C1 segment of cervical spinal cord (tissue), 14 donors: ENCODE measurements at places on chromosomes 13 and 19.

GRCh38 chr13:108959234-108959633 lies 329.8 kb downstream of the MYO16 start:
- no peak for DNase-seq

GRCh38 chr13:67642657-67643056 lies 412.5 kb upstream of the PCDH9 start:
- no peak for DNase-seq

- DNase-seq = no peak
Observed at GRCh38 chr13:73216381-73216831, 157.6 kb downstream of the KLF5 start.

DNA sequence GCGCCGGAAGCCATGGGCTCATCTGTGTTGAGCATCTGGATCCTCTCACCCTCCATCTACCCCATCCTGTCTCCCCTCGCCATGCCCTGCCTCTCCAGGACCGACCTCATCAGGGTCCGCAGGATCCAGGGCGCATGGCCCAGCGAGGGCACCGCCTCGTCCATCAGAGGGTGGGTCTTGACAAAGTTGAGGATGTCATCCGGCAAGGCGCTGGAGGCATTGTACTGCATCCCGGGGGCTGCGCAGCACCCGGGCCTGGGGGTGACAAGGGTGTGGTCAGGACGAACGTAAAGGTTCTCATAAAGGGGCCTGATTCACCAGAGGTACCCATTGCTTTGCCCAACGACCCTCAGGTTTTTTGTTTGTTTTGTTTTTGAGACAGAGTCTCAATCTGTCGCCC lies 9.5 kb downstream of the SEMA6B start:
- DNase-seq = no peak

DNA sequence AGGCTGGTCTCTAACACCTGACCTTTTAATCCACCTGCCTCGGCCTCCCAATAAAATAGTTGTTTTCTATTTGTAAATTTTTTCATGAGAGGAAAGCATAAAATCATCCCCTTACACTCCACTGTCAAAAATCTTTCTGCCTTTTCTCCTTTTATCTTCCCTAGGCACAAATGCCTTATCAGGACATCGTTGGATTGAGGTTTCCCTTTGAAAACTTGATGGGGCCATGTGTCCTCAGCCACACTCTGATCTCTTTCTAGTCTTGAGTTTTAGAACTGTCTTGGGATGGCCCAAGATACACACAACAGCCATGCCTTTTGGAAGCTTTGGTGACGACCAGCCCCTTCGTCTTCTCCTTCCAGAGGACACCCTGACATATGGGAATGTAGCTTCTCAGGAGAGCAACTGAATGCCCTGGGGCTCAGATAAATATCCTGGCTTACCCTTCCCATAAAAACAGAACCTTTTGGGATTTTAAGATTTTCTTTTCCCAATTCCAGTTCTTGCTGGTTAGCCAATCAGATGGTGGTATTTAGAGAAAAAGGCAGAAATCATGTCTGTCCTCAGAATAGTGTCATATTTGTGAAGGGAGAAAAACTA lies 112.4 kb downstream of the ZNF429 start:
- DNase-seq = no peak

- no peak for DNase-seq
Observed at GRCh38 chr19:56294549-56294948, 20.1 kb downstream of the ZSCAN5A start.

DNA sequence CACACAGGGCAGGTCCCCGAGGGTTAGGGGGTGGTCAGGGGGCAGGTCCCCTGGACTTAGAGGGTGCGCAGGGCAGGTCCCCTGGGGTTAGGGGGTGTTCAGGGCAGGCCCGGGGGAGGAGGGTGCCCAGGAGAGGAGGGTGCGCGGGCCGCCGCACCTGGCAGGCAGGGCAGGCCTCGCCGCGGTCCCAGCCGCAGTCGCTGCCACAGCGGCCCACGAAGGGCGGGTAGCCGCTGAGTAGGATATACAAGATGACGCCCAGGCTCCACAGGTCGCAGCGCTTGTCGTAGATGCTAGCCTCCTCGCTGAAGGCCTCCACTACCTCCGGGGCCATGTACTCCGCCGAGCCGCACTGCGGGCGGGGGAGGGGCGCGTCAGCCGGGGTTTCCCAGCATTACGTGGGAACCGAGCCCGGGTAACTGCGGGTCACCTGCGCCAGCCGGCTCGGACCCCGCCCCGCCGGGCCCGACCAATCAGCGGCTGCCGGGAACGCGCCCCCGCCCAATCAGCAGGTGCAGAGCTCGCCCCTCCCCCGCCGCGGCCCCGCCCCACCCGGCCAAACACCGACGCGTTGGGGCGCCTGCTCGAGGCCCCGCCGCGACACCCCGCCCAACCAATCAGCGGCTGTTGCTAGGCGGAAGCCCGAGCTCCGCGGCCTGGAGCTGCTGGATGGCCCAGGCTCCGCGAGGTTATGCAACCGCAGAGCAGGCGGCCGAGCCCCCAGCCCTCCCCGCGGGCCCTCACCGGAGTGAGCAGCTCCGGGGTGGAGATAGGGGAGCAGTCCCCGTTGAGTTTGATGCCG lies 9.2 kb downstream of the MKNK2 start:
- peak; percentile 92 for DNase-seq

DNA sequence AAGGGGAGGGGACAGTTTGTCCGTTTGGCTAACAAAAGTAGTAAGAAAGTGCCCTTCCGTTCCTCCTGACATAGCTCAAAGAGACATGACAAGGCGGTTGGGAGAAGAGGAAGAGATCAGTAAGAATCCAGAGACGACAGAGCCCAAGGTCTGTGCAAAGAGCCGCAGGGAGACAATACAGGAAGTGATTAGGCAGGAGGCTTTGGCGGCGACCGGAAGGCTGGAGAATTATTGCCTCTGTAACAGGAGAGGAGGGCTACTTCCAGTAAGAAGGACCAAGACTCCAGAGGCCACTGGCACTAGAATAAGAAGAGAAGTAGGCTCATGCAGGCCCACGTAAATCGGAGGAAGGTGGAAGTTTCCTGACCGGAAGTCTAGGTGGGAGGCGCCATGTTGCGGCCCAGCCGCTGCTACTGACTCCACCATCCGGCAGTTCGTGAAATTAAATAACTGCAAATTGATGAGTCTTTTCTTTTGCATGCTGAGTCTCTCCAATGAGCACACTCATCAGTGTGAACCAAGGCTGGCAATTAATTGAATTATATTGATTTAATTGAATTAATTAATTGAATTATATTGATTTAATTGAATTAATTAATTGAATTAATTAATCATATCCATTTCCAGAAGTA lies 9.9 kb downstream of the RFX2 start:
- no peak for DNase-seq

- DNase-seq = no peak
Observed at GRCh38 chr13:71148396-71148795, 718.6 kb downstream of the DACH1 start.

DNA sequence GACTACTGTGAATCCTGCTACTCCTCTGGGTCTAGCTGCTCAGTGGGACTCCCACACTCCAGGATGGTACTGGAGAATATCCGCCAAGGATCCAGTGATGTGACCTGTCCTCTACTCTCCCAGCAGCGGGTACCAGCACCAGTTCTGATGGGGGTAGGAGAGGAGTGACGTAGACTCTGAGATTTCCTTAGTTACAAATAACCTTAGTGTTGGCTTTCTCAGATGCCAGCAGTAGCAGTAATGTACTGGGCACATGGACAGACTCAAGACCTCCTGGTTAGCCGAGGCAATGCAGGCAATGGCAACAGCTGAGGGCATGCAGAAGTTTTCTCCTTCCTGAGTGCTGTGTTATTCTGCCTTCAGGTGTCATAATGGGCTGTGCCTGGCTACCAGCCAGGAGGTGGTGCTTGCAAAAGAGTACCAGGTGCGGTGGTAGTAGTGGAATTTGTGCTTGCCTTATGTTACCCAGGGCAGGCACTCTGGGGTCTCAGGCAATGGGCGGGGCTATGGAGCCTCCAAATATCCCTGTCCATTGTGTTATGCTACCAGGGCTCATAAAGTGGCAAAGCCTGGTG lies 105.3 kb upstream of the KLF5 start:
- DNase-seq = no peak

GRCh38 chr13:77150651-77151050 lies 123.7 kb upstream of the FBXL3 start:
- no peak for DNase-seq

GRCh38 chr13:100298691-100299090 lies 209.8 kb downstream of the PCCA start:
- DNase-seq = no peak

DNA sequence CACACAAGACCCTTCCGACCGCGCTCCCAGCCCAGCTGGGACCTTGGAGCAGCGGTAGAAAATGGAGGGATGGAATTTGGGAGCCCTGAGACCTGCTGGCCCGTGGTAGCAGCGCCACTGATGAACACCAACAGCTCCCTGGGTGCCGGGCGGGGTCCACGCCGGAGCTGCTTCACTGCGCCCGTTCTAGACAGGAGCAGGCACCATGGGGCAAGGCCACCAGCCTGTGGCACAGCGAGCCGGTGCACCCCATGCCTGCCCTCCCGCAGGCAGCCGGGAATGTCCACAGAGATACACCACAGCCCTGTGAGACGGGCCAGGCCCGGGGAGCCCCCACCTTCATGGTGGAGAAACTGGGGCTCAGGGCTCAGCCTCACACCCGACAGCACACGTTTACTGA lies 9.9 kb upstream of the SHC2 start:
- DNase-seq = no peak

DNA sequence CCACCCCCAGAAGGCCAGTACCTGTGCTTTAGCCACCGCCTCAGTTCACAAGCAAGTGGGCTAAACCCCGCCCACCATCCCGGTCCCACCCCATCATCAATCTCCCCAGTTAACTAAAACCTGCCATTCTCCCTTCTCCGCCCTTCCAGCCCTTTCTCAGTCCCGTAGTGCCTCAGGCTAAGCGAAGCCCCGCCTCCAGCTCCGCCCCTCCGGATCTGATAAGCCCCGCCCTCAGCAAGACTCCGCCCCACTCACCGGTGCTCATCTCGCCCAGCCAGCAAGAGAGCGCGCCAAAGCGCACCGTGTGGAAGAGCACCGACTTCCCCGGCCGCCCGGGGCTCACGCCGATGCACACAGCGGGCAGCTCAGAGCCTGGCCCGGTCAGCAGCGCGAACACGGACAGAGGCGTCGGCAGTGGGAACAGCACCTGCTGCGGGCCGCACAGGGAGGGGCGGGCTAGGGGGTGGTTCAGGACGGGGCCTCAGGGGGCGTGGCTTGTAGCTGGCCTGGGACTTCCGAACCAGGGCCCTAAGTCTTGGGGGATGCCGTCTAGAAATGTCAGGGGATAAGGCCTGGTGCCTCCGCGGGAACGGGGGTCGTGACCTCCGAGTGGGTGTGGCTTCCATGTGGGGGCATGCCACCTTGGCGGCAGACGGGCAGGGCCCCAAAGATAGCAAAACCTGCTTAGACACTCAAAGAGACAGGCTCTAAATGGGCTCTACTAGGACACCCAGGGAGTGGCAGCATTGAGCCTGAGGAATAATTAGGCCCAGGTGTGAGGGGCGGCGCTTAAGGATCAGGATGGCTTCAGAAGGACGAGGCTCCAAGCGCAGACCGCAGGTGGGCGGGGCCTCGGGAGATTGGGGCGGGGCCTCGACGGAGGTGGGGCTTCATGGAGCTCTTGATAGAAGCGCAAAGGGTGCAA lies 21.4 kb downstream of the MAP4K1 start:
- no peak for DNase-seq

GRCh38 chr13:23159760-23160637 lies 20.8 kb upstream of the SGCG start:
- DNase-seq = no peak

DNA sequence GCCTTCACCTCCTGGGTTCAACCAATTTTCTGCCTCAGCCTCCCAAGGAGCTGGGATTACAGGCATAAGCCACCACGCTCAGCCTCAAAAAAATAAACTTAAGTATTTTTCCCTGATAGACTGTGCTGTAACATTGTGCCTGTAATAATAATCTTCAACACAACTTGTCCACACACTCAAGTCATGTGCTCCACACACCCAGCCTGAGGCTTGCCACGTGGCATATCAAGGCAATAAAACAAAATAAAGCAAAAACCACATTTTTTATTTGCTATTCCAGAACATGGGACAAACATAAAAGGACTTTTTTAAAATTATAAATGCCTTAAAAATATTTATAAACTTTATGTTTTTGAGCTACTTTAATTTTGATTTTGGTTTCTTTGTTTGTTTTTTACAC lies 115.8 kb downstream of the NALCN start:
- no peak for DNase-seq
